CD4-positive, alpha-beta T cell (primary cell): ENCODE measurements at places on chromosomes 2 and 18. TPM values are rescaled to one million over a fixed set of nuclear protein-coding genes. Genes with fewer than 3 reads are reported as not detected.

Gene PLGLB2
- total RNA-seq, result 1.6 TPM

- no peak overlapping the region for H3K4me3 ChIP-seq
- H3K27me3 ChIP-seq, result no peaks in the 10 kb centered on the region
- no peaks in the 10 kb centered on the region for H3K36me3 ChIP-seq
These were observed 1269.7 kb upstream of the ZEB2 start for GRCh38 chr2:145789636-145790035.

Gene ZNF142
- total RNA-seq, result 40.3 TPM

- H3K36me3 ChIP-seq, result peaks cover 4% of the 10 kb centered on the region
- peaks cover 72% of the 10 kb centered on the region for H3K4me1 ChIP-seq
- H3K4me3 ChIP-seq, result no peak overlapping the region
- no peak for DNase-seq
- H3K27ac ChIP-seq, result no peak overlapping the region
These were observed 109.4 kb downstream of the SPTBN1 start for GRCh38 chr2:54565551-54565950.

Gene ST6GAL2
- not detected for total RNA-seq

Gene MPV17
- total RNA-seq, result 31.0 TPM

GRCh38 chr18:48734460-48734859, 195.6 kb downstream of the CTIF start:
- DNase-seq, result no peak
- no peaks in the 10 kb centered on the region for H3K36me3 ChIP-seq
- no peak overlapping the region for H3K27ac ChIP-seq
- no peaks in the 10 kb centered on the region for H3K27me3 ChIP-seq

DNA sequence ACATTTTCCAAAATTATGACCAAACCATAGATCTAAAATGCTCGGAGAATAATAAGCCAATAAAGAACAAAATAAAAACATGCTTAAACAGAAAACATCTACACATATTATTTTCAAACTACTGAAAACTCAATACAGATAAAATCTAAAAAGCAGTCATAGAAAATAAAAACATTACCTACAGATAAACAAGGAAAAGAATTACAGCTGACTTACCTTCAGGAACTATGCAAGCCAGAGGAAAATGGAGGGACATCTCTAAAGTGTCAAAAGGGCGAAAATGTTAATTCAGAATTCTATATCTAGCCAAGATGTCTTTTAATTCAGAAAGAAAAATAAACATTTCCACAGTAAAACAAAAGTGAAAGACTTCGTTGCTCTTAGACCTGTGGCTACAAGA, 112.9 kb upstream of the GYPC start:
- DNase-seq, result no peak
- H3K36me3 ChIP-seq, result no peaks in the 10 kb centered on the region
- no peak overlapping the region for H3K4me3 ChIP-seq
- no peaks in the 10 kb centered on the region for H3K4me1 ChIP-seq
- H3K27ac ChIP-seq, result no peak overlapping the region
- H3K27me3 ChIP-seq, result no peaks in the 10 kb centered on the region

DNA sequence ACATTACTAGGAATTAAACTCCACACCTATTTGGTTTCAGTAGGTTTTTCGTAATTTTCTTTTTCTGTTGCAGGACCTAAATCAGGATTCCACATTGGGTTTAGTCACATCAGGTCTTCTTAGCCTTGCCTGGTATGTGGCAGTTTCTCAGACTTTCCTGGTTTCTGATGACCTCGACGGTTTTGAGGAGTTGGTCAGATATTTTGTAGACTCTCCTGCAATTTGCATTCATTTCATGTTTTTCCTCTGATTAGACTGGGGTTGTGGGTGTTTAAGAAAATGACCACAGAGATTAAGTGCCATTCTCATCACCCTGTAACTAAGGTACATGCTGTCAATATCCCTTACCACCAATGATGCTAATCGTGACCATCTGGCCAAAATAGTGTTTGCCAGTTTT, 97.3 kb upstream of the ST6GAL2 start:
- H3K4me3 ChIP-seq, result no peak overlapping the region

Gene ST8SIA5
- not detected for total RNA-seq

- H3K4me1 ChIP-seq, result no peaks in the 10 kb centered on the region
- no peaks in the 10 kb centered on the region for H3K27me3 ChIP-seq
These were observed 18.6 kb upstream of the KLF7 start for GRCh38 chr2:207184348-207184747.

- no peaks in the 10 kb centered on the region for H3K36me3 ChIP-seq
- no peak for DNase-seq
- H3K4me3 ChIP-seq, result peak overlapping the region; percentile 51
- peak overlapping the region; percentile 80 for H3K27ac ChIP-seq
- no peaks in the 10 kb centered on the region for H3K27me3 ChIP-seq
These were observed 11.4 kb upstream of the MAPRE2 start for GRCh38 chr18:35029770-35030169.

- no peaks in the 10 kb centered on the region for H3K36me3 ChIP-seq
- no peaks in the 10 kb centered on the region for H3K27me3 ChIP-seq
- H3K4me1 ChIP-seq, result no peaks in the 10 kb centered on the region
- no peak for DNase-seq
- H3K4me3 ChIP-seq, result no peak overlapping the region
These were observed 364.3 kb upstream of the LRP1B start for GRCh38 chr2:142495141-142495540.

- no peaks in the 10 kb centered on the region for H3K36me3 ChIP-seq
- peaks cover 7% of the 10 kb centered on the region for H3K4me1 ChIP-seq
- H3K27ac ChIP-seq, result no peak overlapping the region
- no peak for DNase-seq
These were observed 5.7 kb upstream of the RTKN start for GRCh38 chr2:74447230-74447999.

DNA sequence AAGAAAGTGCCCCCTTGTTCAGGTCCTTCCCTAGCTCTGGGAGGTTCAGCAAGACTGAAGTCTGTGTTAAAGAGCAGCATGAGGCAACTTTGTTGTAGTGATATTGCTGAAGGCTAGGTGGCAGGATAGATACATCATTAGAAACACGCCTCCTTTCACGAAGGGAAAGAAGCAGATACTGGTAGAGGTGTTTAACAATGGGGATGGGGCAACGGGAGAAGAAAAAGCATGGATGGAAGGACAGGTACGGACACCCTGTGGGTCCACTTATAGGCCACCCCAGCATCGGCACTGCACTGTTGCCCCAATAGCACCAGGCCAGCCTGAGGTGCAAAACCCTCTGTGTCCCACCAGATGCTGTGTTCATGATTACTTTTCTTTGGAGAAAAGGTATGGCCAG, 3.5 kb upstream of the IGFBP5 start:
- H3K27me3 ChIP-seq, result peaks cover 39% of the 10 kb centered on the region
- H3K27ac ChIP-seq, result no peak overlapping the region
- peaks cover 10% of the 10 kb centered on the region for H3K4me1 ChIP-seq
- no peaks in the 10 kb centered on the region for H3K36me3 ChIP-seq
- no peak overlapping the region for H3K4me3 ChIP-seq
- DNase-seq, result peak; percentile 13

Gene GPR45
- total RNA-seq, result not detected

GRCh38 chr18:39521164-39521563, 1955.6 kb upstream of the CELF4 start:
- no peaks in the 10 kb centered on the region for H3K36me3 ChIP-seq
- H3K27me3 ChIP-seq, result no peaks in the 10 kb centered on the region
- no peaks in the 10 kb centered on the region for H3K4me1 ChIP-seq
- DNase-seq, result no peak

- H3K36me3 ChIP-seq, result peaks cover 47% of the 10 kb centered on the region
- no peaks in the 10 kb centered on the region for H3K4me1 ChIP-seq
- no peak overlapping the region for H3K27ac ChIP-seq
- no peaks in the 10 kb centered on the region for H3K27me3 ChIP-seq
- no peak overlapping the region for H3K4me3 ChIP-seq
These were observed 10.7 kb upstream of the IAH1 start for GRCh38 chr2:9463698-9464034.

GRCh38 chr18:10715791-10716190, 190.0 kb downstream of the NAPG start:
- DNase-seq, result no peak
- no peaks in the 10 kb centered on the region for H3K27me3 ChIP-seq
- H3K27ac ChIP-seq, result no peak overlapping the region
- H3K4me3 ChIP-seq, result no peak overlapping the region
- no peaks in the 10 kb centered on the region for H3K36me3 ChIP-seq

Gene RAPH1
- 5.8 TPM for total RNA-seq

DNA sequence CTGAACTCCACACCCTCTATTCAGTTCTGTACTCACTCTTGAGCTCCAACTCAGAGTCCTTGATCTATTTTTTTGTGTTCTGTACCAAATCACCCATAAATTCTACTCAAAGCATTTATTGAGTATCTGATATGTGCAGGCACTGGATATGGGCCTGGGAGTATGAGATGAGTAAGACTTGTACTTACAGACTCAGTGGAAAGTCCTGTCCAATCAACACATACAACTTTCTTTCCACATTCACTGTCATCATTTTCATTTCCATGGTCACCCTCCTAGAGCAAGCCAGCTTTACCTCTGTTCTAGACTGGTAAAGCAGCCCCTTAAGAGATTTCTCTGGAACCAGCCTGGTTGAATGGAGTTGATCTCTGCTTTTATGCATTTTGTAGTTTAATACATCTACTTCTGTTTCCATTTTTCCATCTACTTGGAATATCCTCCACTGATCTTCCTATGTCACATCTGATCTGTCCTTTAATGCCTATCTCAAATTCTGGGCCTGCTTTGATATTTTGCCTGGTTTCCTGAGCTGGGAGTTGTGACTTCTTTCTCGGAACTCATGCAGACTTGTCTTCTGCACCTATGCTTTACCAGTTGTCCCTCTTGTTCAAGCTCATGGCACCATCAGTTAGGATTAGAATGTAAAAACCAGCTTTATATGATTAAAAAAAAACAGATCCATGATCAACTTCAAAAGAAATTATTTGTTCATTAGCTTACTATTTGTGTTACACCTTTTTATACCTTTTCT, 96.9 kb upstream of the GLS start:
- H3K4me3 ChIP-seq, result no peak overlapping the region
- H3K27ac ChIP-seq, result no peak overlapping the region
- H3K4me1 ChIP-seq, result peaks cover 2% of the 10 kb centered on the region
- DNase-seq, result no peak

Gene ESCO1
- 32.8 TPM for total RNA-seq

DNA sequence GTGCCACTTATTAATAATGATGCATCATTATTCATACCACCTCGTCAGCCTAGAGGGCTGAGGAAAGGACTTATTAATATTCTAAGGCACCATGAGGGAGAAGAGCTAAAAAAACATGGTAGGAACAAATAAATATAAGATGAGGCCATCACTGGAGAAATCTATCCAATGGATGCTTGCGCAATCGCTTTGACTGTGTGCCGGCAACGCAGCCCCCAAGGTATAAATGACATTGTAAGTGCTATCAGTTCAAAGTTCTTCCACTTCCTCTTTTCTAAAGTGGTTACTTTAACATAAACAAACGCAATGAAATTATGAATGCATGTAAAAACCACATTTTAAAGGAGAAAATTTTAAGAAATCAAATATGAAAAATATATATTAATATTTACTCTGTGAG, 164.6 kb downstream of the EIPR1 start:
- H3K4me1 ChIP-seq, result peaks cover 8% of the 10 kb centered on the region
- H3K27me3 ChIP-seq, result no peaks in the 10 kb centered on the region
- H3K4me3 ChIP-seq, result no peak overlapping the region
- peaks cover 15% of the 10 kb centered on the region for H3K36me3 ChIP-seq
- H3K27ac ChIP-seq, result no peak overlapping the region

Gene MOCOS
- not detected for total RNA-seq

Gene UPP2
- not detected for total RNA-seq

Gene ARL4C
- 469 TPM for total RNA-seq

DNA sequence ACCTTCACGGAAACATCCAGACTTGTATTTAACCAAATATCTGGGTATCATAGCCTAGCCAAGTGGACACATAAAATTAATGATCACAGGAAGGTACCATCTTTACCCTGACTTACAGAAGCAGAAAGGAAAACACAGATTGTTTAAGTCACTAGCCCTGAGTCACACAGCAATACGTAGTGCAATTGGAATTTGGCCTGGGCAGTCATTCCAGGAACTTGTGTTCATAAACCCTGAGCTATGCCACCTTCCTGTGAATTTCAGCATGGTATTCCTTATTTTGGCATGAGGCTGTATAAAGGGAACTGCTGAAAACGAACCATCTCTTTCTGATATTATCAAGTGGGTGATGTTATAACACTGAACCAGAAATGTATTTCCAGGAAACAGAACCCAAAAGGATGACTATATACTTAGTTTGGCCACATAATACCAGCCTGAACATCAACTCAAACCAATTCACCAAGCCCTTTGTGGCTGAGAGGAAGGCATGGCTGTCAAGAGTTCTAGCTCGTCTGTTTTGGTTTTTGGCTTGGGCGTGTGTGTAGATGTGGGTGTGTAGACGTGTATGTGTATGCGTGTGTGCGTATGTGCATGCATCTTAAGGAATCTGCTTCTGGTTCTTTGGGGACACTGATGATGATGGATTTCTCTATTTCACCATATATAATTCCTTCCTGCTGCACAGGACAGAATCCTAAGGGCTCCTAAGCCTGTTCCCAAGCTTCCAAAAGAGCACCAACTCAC, 533.4 kb upstream of the ID2 start:
- H3K36me3 ChIP-seq, result no peaks in the 10 kb centered on the region
- H3K4me1 ChIP-seq, result peaks cover 5% of the 10 kb centered on the region
- H3K27me3 ChIP-seq, result no peaks in the 10 kb centered on the region
- DNase-seq, result no peak

DNA sequence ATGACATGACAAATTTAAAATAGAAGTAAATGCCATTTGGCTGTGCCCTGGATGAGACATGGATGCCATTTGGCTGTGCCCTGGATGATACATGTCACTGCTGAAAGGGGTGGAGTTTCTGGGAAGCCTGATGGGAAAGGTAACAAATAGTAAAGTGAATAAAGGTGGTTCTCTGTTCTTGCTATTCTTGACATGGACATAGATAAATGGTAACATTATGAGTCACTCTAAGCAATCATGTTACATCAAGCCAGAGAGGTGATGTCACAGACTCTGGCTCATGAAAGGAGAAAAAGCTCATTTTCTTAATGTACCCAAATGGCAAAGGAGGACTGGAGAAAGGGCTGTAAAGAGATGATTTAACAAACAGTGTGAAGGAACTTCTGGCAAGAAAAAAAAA, 86.4 kb downstream of the EML6 start:
- no peak for DNase-seq
- H3K36me3 ChIP-seq, result no peaks in the 10 kb centered on the region
- no peaks in the 10 kb centered on the region for H3K4me1 ChIP-seq
- H3K27ac ChIP-seq, result no peak overlapping the region
- no peak overlapping the region for H3K4me3 ChIP-seq

Gene MLPH
- 0.39 TPM for total RNA-seq

Gene NEUROD1
- not detected for total RNA-seq

DNA sequence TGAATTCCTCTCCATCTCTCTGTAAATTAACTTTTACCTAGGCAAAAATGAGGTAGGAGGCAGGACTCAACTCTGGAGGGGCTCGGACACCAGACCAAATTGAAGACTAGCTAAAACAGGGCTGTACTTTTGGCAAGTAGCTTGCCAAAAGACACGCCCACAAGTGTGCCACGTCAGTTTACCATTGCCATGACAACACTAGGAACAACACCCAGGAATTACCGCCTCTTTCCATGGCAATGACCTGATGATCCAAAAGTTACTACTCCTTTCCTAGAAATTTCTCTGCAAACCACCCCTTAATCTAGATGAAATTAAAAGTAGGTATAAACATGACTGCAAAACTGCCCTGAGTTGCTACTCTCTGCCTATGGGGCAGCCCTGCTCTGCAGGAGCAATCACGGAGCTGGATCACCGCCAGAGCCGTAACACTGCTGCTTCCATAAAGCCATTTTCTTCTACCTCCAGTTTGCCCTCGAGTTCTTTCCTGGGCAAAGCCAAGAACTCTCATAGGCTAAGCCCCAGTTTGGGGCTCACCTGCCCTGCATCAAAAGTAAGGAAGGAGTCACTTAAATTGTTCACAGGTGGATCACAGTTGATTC, 66.0 kb upstream of the FAM136A start:
- no peaks in the 10 kb centered on the region for H3K27me3 ChIP-seq
- no peak overlapping the region for H3K27ac ChIP-seq
- H3K36me3 ChIP-seq, result no peaks in the 10 kb centered on the region
- no peaks in the 10 kb centered on the region for H3K4me1 ChIP-seq
- no peak for DNase-seq

Gene ZSWIM2
- not detected for total RNA-seq
